ENCODE measurements at places on chromosomes 1 and 21. TPM values are rescaled to one million over a fixed set of nuclear protein-coding genes. Genes with fewer than 3 reads are reported as not detected.

DNA sequence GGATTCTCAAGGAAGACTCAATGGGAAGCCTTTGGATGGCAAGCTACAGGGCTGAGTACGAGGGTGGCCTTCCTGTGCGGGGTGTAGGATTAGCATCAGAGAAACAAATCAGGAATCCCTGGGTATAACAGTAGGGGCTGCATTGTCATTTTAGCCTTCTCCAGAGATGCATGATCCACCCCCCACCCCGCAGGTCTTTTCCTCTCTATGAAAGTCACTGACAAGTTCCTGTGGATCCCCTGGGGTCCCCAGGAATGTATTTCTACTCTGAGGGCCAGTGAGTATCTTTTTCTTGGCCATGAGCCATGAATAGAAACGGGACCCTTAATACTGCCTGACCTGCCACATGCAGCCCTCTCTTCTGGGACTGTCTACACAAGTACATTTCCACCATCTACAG is 473.0 kb upstream of the VAMP3 start:
- no peaks in the 10 kb centered on the region for H3K27me3 ChIP-seq
- no peaks in the 10 kb centered on the region for H3K36me3 ChIP-seq
- H3K4me3 ChIP-seq = no peak overlapping the region
- peaks cover 10% of the 10 kb centered on the region for H3K4me1 ChIP-seq
- H3K27ac ChIP-seq = no peak overlapping the region

DNA sequence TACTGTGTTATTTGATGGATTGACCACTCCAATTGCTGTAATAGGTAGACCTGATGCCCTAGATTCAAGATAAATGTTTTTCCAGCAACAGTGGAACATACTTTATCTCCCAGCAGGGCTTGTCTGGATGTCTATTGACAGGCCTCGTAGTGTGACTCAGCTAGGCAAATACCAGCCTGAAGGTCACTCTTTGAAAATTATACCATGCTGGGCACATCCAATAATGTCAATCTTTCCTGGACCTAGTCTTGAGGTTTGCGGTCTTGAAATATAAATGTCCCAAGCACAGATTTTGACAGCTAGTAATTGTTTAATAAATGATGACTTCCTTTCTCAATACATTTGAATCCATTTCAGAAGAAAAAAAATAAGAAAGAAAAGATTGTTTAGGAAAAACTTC is 1138.0 kb upstream of the TMPRSS15 start:
- DNase-seq = no peak
- H3K4me3 ChIP-seq = no peak overlapping the region
- H3K27ac ChIP-seq = no peak overlapping the region
- no peaks in the 10 kb centered on the region for H3K36me3 ChIP-seq

- peak overlapping the region; percentile 97 for H3K27ac ChIP-seq
- H3K36me3 ChIP-seq = no peaks in the 10 kb centered on the region
- peak; percentile 90 for DNase-seq
- H3K4me3 ChIP-seq = peak overlapping the region; percentile 72
- no peaks in the 10 kb centered on the region for H3K27me3 ChIP-seq
These were observed 723 bp downstream of the CDC42BPA start for GRCh38 chr1:227317523-227318015.

- H3K27ac ChIP-seq = no peak overlapping the region
- peaks cover 7% of the 10 kb centered on the region for H3K4me1 ChIP-seq
- H3K27me3 ChIP-seq = no peaks in the 10 kb centered on the region
- DNase-seq = no peak
- no peaks in the 10 kb centered on the region for H3K36me3 ChIP-seq
These were observed 11.6 kb downstream of the REG4 start for GRCh38 chr1:119799599-119800177.

LCE6A gene
- not detected for total RNA-seq

- no peak overlapping the region for H3K4me3 ChIP-seq
- H3K4me1 ChIP-seq = peaks cover 2% of the 10 kb centered on the region
- no peak overlapping the region for H3K27ac ChIP-seq
- H3K36me3 ChIP-seq = no peaks in the 10 kb centered on the region
- no peak for DNase-seq
- H3K27me3 ChIP-seq = no peaks in the 10 kb centered on the region
These were observed 48.0 kb upstream of the NEK7 start for GRCh38 chr1:198108636-198109370.

PADI2 gene
- total RNA-seq = 4.6 TPM

FCN3 gene
- total RNA-seq = 36.6 TPM

DNA sequence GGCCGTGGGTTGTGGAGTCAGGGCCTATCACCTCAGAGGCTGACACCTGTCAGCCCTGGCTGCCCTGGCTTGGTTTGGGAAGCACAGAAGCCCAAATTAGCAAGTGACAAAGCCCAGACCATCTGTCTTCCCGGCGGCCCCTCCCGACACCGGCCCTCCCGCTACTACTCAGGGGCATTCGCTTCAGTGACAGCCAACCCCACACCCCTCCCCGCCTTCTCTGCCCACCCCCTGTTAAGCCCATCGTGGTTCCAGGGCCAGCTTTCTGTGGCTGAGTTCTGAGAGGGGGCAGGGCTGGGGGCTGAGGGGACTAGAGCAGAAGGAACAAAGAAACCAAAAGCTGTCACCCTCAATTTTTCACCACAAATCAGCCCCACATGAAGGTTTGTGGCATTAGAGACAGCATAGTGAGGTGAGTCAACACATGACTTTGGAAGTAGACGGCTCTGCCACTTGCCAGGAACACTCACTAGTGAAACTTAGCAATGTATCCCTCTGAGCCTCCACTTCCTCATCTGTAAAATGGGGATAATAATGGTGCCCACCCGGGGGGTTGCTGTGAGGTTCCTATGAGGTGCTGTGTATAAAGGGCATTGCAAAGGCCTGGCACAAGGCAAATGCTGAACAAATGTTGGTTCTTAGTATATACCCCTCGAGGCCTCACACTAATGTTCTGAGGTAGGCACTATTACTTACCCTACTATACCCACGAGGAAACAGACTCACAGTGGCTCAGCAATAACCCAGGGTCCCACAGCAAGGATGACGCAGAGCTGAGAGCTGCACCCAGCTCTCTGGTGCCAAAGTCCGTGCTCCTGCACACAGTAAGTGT is 5.2 kb upstream of the TNNI1 start:
- H3K27ac ChIP-seq = peak overlapping the region; percentile 46
- H3K27me3 ChIP-seq = no peaks in the 10 kb centered on the region
- no peaks in the 10 kb centered on the region for H3K36me3 ChIP-seq
- no peak for DNase-seq
- no peaks in the 10 kb centered on the region for H3K4me1 ChIP-seq

C1QC gene
- total RNA-seq = 554 TPM

GRCh38 chr1:234069760-234070159 is 165.3 kb downstream of the SLC35F3 start:
- H3K4me1 ChIP-seq = no peaks in the 10 kb centered on the region
- no peak overlapping the region for H3K4me3 ChIP-seq
- H3K27me3 ChIP-seq = no peaks in the 10 kb centered on the region

DNA sequence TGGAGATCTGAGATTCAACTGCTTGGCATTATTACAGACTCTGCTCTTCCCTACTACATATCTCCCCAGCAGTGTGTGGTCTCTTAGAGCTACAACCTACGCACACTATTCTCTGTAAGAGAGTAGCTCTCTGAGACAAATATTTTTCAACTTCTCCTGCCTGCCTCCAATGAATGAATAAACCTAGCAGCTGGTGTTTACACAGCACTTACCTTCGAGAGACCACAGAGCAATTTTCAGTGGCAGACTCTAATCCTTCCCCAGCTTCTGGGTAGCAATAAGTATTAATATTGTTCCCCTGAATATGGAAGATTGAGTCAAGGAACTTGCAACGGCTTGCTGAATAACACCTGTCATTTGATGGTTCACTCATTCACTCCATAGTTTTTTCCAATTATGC is 350.9 kb upstream of the SPAG17 start:
- no peak overlapping the region for H3K27ac ChIP-seq
- no peaks in the 10 kb centered on the region for H3K36me3 ChIP-seq
- no peak overlapping the region for H3K4me3 ChIP-seq
- H3K4me1 ChIP-seq = no peaks in the 10 kb centered on the region
- peak; percentile 24 for DNase-seq

E2F2 gene
- total RNA-seq = 4.9 TPM

MAEL gene
- total RNA-seq = not detected

- no peaks in the 10 kb centered on the region for H3K36me3 ChIP-seq
- DNase-seq = peak; percentile 91
- H3K27ac ChIP-seq = peak overlapping the region; percentile 95
- H3K27me3 ChIP-seq = no peaks in the 10 kb centered on the region
- H3K4me1 ChIP-seq = peaks cover 29% of the 10 kb centered on the region
These were observed 28.8 kb downstream of the AHDC1 start for GRCh38 chr1:27574871-27575831.

DNA sequence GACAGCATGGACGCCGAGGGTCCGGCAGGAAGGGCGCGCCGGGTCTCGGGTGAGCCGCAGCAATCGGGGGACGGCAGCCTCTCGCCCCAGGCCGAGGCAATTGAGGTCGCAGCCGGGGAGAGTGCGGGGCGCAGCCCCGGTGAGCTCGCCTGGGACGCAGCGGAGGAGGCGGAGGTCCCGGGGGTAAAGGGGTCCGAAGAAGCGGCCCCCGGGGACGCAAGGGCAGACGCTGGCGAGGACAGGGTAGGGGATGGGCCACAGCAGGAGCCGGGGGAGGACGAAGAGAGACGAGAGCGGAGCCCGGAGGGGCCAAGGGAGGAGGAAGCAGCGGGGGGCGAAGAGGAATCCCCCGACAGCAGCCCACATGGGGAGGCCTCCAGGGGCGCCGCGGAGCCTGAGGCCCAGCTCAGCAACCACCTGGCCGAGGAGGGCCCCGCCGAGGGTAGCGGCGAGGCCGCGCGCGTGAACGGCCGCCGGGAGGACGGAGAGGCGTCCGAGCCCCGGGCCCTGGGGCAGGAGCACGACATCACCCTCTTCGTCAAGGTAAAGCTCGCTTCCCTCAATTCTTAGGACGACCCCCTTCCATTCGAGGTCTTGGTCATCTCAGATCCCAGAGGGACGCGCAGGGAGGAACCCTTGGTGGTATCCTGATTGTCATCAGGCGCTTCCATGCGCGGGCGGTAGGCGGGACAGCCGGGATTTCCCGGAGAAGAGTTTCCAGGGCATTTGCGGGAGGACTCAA is 1.6 kb downstream of the CLIC6 start:
- no peaks in the 10 kb centered on the region for H3K36me3 ChIP-seq
- no peaks in the 10 kb centered on the region for H3K4me1 ChIP-seq
- no peaks in the 10 kb centered on the region for H3K27me3 ChIP-seq
- peak overlapping the region; percentile 40 for H3K4me3 ChIP-seq

DNA sequence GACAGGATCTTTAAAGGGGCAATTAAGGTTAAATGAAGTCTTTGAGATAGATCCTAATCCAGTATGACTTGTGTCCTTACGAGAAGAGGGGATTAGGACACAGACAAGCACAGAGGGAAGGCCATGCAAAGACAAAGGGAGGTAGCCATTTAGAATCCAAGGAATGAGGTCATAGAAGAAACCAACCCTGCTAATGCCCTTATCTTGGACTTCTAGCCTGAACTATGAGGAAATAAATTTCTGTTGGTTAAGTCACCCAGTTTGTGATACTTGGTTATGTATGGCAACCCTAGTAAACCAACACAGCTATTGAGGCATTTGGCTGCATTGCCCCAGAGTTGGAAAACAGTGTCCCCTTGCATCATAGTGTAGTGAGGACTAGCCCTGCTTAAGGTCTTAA is 121.3 kb downstream of the MAST2 start:
- H3K36me3 ChIP-seq = no peaks in the 10 kb centered on the region
- H3K4me3 ChIP-seq = no peak overlapping the region
- H3K4me1 ChIP-seq = peaks cover 9% of the 10 kb centered on the region
- no peaks in the 10 kb centered on the region for H3K27me3 ChIP-seq
- peak overlapping the region; percentile 66 for H3K27ac ChIP-seq

DNA sequence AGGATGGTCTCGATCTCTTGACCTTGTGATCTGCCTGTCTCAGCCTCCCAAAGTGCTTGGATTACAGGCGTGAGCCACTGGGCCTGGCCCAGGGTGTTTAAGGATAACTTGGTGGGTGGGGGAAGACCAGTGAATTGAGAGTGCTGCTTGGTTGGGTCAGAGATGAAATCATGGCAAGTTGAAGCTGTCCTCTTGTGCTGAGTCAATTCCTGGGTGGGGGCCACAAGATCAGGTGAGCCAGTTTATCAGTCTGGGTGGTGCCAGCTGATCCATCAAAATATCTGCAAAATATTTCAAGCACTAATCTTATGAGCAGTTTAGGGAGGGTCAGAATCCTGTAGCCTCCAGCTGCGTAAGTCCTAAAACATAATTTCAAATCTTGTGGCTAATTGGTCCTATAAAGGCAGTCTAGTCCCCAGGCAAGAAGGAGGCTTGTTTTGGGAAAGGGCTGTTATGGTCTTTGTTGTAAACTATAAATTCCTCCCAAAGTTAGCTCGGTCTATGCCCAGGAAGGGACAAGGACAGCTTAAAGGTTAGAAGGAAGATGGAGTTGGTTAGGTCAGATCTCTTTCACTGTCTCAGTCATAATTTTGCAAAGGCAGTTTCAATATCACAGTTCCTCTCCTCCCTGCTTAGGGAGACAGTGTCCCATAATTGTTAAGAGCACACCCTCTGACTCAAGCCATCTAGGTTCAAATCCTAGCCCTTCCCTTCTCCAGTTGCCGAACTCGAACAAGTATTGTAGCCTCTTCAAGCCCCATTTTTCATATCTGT is 66.8 kb upstream of the BACH1 start:
- H3K4me3 ChIP-seq = no peak overlapping the region
- H3K36me3 ChIP-seq = no peaks in the 10 kb centered on the region
- no peak for DNase-seq
- no peak overlapping the region for H3K27ac ChIP-seq
- peaks cover 6% of the 10 kb centered on the region for H3K4me1 ChIP-seq

DNA sequence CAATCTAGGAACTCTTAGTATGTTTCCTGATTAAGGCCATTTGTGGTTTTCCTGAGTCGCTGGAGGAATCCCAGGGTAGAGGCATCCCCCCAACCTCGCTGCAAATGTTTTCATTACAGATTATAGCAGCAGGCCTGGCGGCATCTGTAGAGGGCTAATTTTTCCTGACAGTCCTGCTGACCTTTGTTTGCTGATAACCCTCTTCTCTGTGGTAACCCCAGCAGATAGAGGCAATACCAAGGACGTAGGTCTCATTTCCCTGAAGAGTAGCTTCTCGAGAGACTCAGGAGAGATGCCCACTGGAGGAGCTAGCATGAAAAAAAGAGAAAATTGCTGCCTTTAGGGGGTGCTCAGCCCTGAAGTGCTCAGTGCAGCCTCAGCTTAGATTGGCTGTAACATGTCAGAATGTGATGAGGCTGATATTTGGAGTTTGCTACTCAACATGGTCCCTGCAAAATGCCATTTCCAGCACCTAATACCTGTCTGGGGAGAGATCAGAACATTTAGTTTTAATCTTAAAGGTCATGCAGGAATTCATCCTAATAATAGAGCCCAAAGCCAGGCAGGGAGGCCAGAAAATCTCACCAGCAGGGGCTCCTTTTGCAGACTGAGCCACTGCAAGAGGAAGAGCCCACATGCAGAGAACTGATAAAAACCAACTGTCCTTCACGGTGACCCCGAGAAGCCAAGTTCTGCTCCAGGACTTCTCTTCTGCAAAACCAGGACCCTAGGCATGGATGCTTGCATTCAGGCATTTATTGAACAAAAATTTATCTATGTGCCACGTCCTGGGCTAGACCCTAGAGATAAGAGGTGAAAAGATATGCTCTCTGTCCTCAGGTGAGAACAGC is 184.5 kb downstream of the KAZN start:
- H3K27me3 ChIP-seq = no peaks in the 10 kb centered on the region
- H3K36me3 ChIP-seq = no peaks in the 10 kb centered on the region
- no peak overlapping the region for H3K27ac ChIP-seq
- peaks cover 23% of the 10 kb centered on the region for H3K4me1 ChIP-seq
- peak; percentile 13 for DNase-seq

- H3K27ac ChIP-seq = no peak overlapping the region
- no peaks in the 10 kb centered on the region for H3K4me1 ChIP-seq
- no peak overlapping the region for H3K4me3 ChIP-seq
- H3K27me3 ChIP-seq = no peaks in the 10 kb centered on the region
- no peaks in the 10 kb centered on the region for H3K36me3 ChIP-seq
These were observed 24.7 kb downstream of the CD53 start for GRCh38 chr1:110897681-110898080.

Measured in lung (tissue), 17 donors.